ENCODE measurements at places on chromosomes 1 and 21.

- no peak for DNase-seq
Observed at GRCh38 chr1:203346060-203346768, 4.7 kb downstream of the FMOD start.

- no peak for DNase-seq
Observed at GRCh38 chr1:183163316-183163715, 22.7 kb upstream of the LAMC2 start.

- no peak for DNase-seq
Observed at GRCh38 chr1:41866285-41866684, 52.4 kb downstream of the HIVEP3 start.

DNA sequence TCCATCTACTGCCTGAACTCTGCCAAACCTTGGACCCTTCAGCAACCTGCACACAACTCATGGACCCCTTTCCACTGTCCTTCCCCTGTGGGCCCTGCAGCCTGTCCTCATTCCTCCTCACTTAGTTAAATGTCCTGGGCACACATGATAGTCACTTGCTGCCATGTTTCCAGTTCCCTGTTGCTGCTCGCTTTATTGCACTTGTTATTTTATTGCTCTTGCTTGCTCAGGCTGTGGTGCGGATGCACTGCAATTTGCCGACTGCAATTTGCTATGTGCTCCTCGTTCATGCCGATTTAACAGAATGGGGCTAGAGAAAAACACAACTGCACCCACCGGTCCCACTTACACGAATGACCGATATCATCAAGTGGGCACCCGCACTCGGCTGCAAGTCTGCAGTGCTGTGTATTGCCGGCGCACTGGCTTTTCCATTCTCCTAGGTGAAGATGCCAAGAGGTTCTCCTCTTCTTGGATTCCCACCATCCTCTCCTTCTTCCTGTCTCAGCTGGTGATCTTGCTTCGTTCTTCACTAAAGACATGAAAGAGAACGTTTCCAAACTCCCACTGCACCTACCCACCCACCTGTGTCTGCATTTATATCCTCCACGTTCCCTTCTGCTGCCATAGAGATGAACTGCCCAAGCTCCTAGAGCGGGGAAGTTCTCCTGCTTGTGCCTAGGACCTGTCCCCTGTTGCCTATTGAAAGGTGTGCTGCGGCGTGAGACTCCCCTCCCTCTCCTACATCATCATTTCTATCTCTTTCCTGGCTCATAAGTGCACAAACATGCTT, 45.4 kb upstream of the B3GALT5 start:
- no peak for DNase-seq

GRCh38 chr1:212311836-212312497, 26.8 kb downstream of the PPP2R5A start:
- no peak for DNase-seq

DNA sequence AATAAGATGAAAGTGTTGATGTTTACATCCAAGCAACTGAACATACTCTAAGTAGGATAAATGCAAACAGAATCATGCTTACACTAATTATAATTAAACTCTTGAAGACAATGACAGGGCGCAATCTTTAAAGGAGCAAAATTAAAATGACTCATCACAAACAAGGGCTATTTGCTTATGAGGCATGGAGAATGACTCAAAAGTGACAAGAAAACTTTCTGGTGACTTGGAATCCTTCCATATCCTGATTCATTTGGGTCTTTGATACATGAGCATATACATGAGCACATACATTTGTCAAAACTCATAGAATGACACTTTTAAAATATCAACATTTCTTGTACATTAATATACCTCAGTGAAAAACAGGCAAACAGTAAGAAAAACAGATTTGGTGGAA, 1632.3 kb downstream of the KCNT2 start:
- DNase-seq: no peak

GRCh38 chr1:234838182-234838581, 228.2 kb upstream of the IRF2BP2 start:
- DNase-seq: no peak

GRCh38 chr1:156160743-156161171, 7.4 kb downstream of the SEMA4A start:
- DNase-seq: peak; percentile 27

DNA sequence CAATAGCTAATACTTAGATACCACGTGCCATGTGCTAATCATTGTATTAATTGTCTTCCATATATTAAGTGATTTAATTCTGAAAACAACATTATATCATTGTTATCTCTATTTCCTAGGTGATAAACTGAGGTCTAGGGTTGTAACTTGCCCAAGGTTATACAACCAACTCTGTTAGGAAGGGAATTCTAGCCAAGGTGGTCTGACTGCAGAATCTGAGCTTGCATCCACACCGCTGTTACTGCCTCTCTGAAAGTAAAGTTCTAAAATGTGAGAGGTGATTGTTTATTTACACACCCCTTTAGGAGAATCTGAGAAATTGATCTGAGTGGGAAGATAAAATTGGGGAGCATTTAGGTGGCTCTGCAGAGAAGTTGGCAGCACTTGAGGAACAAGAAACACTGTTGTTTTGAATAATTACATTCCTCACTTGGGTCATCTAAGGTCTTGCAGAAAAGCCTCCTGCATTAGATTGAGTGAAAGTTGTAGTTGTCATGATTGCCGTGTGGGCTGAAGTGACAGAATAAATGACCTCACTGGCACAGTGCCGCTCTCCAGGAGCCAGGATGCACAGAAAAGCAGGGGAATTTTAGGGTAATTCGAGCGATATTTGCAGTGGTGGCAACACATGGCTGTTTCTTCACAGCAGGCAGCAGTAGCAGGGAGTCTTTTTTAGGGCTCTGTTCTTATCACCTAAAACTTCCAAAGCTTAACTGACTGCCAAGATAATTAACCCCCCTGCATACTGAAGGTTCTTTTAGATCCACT, 121.7 kb downstream of the ADGRL4 start:
- DNase-seq: no peak

DNA sequence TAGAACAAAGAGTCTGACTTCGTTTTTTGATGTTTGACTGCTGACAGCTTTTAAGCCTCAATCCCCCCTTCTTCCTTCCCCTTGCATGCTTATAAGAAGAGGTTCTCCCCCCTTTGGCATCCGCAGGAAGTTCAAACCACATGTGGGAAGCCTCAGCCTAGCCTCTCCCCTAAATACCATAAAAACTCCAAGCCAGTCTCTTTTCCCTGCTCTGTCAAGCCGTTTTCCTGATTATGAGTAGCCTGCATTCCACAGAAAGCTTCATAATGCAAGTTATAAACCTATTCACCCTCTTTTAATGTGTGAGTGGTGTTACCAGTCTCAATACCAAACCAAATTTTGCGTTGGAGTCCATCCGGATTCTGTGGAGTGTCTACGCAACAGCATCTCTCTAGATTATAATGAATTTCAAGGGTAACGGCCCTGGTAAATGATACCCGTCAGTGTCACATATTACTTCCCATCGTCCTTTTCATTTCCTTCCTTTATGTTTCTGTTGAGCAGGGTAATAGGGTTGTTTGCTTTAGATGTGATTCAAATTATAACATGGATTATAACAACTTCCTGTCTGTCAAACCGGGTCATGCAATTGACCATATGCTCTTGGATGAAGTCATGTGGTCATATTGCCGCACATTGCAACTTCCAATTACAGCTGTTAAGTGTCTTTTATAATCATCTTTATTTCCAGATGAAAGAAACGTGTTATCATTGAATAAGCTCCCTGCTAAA, 717.5 kb downstream of the RWDD3 start:
- DNase-seq: no peak

DNA sequence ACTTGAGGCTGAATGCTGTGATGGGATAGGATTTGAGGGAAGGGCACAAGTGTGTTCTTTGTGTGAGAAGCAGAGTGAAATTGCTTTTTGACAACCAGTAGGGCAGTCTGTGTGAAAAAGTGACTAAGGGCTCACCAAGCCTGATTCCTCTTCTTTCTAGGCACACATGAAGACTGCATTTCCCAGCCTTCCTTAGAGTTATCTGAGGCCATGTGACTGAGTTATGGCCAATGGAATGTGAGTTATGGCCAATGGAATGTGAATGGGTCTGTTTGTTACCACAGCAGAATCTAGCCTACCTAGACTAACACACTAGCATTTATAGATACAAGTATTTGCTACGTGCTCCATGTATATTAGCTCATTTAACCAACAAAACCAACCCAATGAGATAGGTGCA, 35.3 kb upstream of the DIRAS3 start:
- DNase-seq: no peak
